Activated T-cell treated with anti-CD3 and anti-CD28 coated beads, Interleukin-2, amount 50 U/mL, for 72 hours (primary cell): ENCODE measurements at places on chromosomes 5 and 9.

DNA sequence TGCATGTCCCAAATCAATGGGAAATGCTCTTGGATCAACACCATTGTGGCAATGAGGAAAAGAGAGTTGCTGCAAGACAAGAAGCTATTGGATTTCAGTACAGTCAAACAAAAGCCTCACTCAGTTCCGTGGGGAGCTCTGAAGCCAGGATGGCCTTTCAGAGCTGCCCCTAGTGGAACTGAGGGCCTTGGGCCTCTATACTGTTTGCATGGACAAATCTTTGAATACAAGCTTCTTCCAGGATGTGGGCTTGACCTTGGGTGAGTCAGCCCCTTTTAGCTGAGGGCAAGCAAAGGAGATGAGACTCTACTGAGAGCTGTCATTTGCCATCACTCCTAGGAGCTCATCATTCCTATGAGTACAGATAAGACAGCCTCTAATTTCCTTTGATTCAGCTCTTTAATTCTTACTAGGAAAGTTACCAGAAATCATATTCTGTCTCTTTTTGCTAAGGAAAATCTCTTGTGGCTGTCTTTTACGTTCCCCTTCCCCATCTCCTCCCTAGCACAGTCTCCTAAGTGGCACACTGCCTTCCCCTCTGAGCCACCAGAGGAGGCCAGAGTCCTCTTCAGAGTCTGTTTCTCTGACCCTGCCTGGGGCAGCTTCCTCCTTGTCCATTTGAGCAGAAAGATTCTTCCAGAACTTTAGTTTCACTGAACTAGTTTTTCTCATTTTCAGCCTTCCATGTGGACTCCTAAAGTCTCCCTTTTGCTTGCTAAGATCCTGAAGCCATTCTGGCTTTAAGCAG, 168.8 kb upstream of the POC5 start:
- DNase-seq, result no peak

DNA sequence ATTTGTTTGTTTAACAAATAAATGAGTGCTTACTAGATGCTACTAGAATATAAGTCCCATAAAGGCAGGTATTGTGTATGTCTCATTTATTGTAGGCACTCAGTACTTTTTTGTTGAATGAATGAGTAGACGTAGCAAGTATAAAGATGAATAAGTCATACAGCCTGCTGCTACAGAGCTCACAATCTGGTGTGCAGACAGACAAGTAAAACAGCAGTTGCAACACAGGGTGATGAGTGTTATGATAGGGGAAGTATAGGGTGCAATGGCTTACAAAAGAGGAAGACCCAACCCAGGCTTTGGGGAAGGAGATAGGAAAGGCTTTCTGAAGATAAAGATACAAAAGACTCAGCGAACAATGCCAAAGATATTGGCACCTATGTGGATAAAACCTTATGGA, 47.7 kb downstream of the SH3RF2 start:
- no peak for DNase-seq

DNA sequence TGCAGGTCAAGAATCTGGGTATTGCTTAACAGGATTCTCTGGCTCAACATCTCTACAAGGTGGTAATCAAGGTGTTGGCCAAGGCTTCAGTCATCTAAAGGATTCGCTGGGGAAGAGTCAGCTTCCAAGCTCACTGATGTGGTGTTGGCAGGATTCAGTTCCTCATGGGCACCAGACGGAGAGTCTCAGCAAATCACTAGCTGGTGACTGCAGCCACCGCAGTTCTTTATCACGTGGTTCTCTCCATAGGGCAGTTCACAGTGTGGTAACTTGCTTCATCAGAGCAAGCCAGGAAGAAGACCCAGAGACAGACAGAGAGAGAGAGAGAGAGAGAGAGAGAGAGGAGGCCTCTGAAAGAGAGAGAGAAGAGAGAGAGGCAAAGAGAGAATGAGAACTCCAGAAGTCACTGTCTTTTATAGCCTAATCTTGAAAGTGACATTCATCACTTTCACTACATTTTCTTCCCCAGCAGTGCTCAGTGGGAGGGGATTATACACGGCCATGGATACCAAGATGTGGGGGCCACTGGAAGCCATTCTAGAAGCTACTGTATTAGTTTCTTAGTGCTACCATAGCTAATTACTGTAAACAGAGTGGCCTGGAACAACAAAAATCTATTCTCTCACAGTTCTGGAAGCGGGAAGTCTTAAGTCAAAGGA, 109.2 kb upstream of the SMIM23 start:
- DNase-seq, result no peak

GRCh38 chr9:84756731-84757130, 87.2 kb downstream of the NTRK2 start:
- no peak for DNase-seq
